ENCODE measurements at places on chromosomes 5 and 9.

- DNase-seq: no peak
These were observed 60.3 kb upstream of the PTGER4 start for GRCh38 chr5:40619421-40619820.

- DNase-seq: no peak
These were observed 39.3 kb downstream of the RAI14 start for GRCh38 chr5:34695275-34696027.

DNA sequence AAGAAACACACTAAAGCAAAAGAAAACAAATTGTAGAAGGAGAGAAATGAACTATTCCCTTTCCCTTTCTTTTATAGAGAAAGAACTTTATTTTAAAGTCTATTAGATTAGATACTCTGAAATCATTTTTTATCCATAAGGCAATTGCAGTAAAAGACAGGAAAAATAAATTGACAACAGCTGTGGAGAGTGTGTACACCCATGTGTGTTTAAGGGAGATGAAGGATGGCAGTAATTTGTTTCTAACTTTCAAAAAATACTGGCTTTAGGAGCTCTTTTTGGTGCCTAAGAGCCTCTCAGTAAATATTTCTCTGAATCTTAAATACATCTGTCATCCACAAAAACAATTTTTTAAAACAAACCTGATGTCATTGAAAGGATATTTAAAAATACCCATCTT lies 18.3 kb upstream of the ARL14EPL start:
- no peak for DNase-seq

- DNase-seq: no peak
These were observed 73.7 kb downstream of the HMCN2 start for GRCh38 chr9:130339306-130339705.

DNA sequence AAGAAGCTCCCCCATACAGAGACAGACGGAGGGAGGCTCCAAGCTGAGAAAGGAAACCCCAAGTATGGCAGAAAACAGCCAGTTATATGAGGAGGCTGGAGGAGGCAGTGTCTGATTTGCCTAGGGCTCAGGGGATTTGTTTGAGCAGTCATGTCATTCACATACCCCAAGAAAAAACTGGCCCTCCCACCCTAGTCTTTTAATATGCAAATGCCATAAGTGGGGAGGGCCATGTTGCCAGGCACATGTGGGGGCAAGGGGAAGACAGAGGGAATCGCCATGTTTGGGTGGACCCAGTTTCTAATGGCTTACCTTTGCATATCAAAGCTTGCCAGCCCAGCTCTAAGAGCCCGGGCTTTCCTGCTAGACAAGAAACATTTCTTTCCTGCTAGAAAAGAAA lies 1163.8 kb downstream of the TAF11L14 start:
- no peak for DNase-seq

Measured in cardiac muscle cell (in vitro differentiated cells and primary cell).